SHP77 treated with DMSO at 0.1 percent for 48 hours (cell line): ENCODE measurements at places on chromosomes 5 and 9.

GRCh38 chr5:179698935-179699615 is at the start of gene CANX:
Gene CANX (plus strand): TSS chr5:179698967. CDS start chr5:179705682, 6,715 bp downstream.
- DNase-seq = no peak

DNA sequence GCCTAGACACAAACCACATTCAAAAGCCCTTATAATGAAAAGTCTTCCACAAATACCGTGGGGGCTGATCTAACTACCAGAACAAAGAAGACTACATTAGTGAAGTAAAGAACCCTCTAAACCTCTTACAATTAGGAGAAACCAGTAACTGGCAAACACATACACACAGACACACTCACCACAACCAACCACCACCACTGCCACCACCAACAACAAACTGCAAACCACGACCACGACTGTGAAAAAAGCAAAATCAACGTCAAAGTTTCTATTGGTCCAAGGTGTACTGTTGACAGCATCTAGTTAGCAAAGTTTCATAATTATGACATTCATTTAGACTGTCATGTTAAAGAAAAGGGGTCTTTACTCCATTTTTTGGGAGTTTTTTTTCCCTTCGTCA is 2.7 kb downstream of the CDO1 start:
- no peak for DNase-seq

GRCh38 chr9:115398996-115399395 is 281.0 kb upstream of the TNC start:
- DNase-seq = no peak

- no peak for DNase-seq
These were observed 208.7 kb downstream of the CCDC171 start for GRCh38 chr9:15761551-15761950.

GRCh38 chr9:23117616-23118015 is 671.0 kb downstream of the DMRTA1 start:
- no peak for DNase-seq

- no peak for DNase-seq
These were observed 297.4 kb downstream of the TENT4A start for GRCh38 chr5:7010591-7010990.

DNA sequence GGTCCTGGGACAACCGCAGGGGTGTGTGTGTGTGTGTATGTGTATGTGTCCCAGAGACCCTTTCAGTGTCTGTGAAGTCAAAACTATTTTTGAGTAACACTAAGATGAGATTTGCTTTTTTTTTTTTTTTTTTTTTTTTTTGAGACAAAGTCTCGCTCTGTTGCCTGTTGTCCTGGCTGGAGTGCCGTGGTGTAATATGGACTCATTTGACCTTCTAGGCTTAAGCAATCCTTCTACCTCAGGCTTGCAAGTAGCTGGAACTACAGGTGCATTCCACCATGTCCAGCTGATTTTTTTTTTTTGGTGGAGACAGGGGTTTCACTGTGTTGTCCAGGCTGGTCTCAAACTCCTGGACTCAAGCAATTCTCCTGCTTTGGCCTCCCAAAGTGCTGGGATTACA is 97.4 kb upstream of the KLF9 start:
- no peak for DNase-seq

GRCh38 chr5:63201738-63202137 is 623.1 kb downstream of the LRRC70 start:
- no peak for DNase-seq

DNA sequence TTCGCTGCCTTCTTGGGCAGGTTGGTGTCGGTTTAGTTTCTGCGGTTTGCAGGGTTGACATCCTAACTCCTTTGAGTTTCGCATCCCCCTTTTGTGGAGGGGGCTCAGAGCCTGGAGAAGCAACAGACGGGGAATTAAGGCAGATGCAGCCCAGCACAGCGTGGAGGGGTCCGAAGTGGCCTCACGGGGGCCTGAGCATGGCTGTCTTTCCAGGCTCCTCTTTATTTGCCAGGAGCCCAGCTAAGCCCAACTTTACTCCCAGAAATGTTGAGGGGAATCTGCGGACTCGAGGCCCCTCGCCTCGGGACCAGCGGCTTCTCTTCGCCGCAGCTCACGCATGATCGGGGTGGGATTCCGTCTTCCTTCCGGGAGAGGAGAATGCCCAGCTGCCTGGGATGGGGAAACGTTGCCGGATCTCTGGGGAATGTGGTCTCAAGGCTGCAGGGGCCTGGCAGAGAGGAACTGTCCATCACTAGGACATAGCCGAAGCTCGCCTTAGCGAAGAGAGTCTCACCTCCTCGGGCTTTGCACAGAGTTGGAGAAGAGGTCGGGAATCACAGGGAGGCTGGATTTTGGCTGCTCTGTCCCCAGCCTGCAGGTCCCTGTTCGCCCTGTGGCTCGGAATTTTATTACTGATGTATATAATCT is 1.3 kb downstream of the RAI14 start:
- DNase-seq = no peak

DNA sequence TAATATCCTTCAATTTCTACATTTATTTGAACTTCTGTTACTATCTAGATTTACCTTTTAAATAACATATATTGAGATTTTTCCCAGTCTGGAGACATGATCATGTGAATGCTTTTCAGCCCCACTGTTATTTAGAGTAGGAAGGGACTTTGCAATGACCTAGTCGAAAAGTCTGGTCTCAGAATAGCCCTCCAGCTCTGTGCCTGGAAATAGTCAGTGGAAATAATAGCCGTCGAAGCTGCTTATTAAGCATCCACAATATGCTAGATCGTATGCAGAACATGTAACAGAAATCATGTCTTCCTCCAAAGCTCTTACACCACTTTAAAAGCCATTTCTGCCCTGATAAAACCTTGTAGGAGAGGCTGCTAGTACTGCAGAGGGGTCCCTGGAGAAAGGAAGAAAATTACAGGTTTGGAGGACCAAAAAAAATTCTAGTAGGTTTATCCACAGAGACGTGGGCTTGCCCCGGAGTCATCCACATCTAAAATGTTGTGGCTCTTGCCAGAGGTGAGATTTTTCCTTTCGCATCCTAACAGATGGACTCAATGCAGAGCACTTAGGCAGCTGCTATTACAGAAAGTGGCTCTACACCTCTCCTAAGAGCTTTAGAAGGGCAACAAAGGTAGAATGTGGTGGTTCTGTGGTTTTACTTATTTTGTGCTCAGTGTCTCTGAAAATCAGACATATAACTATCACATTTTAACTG is 2.5 kb upstream of the FGF1 start:
- DNase-seq = no peak

DNA sequence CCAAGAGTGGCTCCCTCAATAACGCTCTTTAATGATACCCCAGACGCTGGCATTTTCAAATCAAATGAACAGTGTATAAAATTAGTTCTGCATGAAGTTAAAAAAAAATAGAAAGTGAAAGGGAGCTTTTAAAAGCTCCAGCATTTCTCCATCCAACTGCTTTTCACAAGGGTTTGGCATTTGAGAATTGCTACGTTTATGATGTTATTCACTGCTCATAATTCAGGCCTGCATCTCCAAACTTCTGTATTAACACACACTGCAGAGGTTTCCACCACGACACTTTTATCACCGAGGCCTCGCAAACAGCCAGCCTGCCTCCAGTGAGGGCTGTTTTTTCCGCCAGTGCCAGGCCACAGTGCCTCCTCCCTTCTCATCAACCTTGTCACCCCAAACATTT is 205.5 kb upstream of the EFNA5 start:
- no peak for DNase-seq

DNA sequence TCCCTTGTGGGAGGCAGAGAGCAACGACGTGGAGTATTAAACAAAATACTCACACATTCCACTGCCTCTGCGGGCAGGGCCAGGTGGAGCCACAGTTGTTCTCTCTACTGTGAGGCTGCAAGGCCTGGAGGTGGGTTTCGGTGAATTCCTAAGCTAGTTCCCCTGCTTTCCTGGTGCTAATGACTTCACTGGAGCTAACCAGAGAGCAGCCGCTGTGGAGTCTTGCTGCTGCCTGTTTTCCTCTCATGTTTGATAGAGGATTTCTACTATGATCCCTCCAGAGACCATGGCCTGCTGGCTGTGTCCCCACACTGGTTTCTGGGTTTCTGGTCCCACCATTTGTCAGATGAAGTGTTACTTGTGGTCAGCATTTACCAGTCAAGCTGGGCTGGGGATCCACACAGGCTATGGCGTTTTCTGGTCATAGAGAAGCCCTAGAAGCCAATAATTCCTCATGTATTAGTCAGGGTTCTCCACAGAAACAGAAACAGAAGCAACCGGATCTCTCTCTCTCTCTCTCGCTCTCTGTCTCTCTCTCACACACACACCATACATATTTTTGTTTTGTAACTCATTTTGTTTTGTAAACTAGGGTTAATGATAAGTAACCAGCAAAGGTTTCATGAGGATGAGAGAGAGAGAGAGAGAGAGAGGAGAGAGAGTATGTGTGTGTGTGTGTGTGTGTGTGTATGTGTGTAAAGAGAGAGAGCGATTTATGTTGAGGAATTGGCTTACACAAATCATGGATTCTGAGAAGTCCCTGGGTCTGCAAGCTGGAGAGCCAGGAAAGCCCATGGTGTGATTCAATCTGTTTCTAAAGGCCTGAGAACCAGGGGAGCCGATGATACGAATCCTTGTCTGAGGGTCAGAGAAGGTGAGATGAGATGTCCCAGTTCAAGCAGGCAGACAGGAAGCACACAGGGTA is 403.0 kb downstream of the GADD45G start:
- DNase-seq = no peak

DNA sequence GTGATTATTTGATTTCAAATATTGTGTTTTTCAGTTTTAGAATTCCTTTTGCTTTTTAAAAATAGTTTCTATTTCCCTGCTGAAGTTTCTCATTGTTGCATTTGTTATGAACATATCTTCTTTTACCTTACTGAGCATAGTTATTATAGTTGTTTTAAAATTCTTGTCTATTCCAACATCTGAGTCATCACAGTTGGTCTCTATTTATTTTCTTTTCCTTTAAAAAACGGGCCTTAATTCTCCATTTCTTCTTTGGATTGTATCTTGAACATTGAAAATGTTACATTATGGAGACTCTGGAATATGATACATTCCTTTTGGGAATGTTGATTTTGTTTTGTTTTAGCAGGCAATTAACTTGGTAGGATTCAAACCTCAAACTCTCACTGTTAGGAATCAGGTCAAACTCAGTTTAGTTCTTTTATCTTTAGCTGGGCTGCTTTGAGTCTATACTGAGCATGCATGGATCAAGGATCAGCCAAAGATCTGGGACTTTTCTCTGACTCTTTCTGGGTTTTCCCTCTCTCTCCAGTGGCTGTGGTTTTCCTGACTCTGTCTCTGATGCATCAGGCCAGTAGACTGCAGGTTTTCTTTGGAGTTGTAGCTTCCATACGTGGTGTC is 70.3 kb downstream of the TEK start:
- DNase-seq = no peak

DNA sequence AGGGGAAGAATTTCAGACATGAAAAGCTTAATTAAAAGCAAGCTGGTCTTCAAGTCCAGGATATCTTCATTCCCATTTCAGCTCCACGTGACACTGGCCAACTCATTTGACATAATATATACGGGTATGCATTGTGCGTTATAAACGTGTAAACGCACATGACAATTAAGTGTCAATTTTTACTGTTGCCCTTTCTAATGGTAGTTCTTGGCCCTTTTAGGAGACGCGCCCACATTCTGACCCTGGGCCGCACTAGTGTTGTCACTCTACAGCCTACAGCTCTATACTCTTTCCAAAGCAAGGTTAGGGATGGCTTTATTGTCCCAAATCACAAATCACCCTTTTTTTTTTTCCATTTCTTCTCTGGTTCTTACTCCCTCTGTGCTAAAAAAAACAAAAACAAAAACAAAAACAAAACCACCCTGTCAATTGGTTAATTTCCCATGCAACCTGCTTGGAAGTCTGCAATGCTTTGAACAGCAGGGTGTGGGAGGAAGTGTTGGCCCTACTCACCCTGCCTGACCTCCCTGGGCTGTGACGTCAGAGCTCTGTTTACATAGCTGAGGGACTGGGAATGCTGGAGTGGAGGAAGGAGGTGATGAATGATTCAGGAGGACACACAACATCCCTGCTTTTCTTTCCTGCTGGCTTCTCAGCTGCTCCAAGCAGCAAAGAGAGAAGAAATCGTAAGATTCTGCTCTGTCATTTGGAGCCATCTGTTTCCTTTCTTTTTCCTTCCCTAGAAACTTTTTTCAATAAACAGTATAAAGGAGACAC is 19.3 kb downstream of the RFK start:
- peak; percentile 64 for DNase-seq

- DNase-seq = no peak
These were observed 13.6 kb upstream of the AKNA start for GRCh38 chr9:114401344-114401743.

- DNase-seq = no peak
These were observed 226.4 kb downstream of the DCP2 start for GRCh38 chr5:113202746-113203716.

DNA sequence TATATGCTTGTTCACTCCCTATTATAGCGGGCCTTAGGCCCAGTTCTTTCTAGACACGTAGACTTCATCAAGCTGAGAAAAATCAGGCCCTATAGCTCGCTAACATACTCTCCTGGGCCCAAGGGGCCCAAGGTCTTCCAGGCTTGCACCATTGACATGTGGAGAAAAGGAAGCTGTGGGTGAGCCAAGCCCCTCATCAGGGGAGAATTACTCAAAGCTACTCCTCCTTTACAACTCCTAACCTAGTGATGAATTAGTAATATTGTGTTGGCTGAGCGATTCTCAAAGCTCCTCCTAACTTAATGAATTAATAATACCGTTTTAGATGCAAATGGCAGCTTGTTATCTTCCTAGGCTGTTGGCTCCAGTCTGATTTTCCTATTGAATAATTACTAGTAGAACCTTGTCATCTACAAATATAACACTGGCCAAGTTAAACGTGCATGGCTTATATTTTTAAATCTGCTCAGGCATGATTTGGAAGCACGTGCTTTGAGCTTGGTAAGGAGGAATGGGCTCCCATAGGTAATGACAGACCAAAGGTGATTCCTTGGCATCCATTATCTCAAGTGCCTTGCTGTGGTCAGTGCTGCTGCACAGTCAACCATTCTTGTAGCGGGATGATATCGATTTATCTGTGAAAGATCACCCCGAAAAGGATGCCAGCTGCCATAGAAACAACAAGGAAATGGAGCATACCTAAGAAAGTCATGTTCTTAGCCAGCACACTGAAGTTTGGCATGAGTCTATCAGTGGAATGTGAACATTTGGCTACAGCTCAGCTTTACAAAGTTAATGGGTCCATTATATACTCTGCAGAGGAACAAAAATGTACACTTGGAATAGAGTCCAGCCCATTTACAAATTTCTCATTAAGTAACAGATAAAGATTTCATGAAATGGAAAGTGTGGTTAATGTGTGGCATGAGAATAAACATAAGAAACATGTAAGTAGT is 23.8 kb downstream of the LVRN start:
- DNase-seq = no peak

- DNase-seq = no peak
These were observed 946.7 kb downstream of the TLE4 start for GRCh38 chr9:80518441-80518840.

DNA sequence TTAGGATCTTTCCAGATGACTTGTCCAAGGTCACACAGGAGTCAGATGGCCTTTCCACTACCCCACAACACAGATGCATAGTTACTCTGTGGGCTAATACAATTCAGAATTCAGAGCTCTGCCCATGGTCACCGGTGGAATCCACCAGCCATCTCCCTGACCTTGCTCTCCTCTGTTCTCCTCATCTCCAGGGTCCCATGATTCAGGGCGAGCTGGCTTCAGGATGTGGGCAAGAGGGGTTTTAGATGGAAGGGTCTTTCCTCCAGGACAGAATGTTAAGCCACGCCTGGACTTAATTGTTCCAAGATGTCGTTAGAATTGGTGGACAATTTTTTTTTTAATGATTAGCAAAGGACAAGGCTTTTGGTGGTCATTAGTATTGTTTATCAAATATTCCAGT is 81.7 kb upstream of the LARP1 start:
- no peak for DNase-seq

GRCh38 chr5:176793343-176793699 is 17.0 kb upstream of the UNC5A start:
- no peak for DNase-seq
